Dorsolateral prefrontal cortex (tissue), 122 donors: ENCODE measurements at places on chromosomes 7 and 10.

DNA sequence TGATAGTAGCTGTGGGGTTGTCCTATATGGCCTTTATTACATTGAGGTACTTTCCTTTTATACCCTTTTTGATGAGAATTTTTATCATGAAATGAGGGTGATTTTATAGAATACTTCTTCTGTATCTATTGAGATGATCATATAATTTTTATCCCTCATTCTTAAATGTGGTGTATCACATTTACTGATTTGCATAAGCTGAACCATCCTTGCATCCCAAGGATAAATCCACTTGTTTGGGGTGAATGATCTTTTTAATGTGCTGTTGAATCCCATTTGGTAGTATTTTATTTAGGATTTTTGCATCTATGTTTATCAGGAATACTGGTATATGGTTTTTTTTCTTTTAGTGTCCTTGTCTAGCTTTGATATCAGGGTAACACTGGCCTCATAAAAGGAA is 84.5 kb upstream of the IL6 start:
- DNase-seq, result no peak

- no peak for DNase-seq
These were observed 128.1 kb downstream of the ELFN1 start for GRCh38 chr7:1798191-1798590.

GRCh38 chr7:37281368-37282092 is 167.1 kb downstream of the ELMO1 start:
- DNase-seq, result peak; percentile 84

DNA sequence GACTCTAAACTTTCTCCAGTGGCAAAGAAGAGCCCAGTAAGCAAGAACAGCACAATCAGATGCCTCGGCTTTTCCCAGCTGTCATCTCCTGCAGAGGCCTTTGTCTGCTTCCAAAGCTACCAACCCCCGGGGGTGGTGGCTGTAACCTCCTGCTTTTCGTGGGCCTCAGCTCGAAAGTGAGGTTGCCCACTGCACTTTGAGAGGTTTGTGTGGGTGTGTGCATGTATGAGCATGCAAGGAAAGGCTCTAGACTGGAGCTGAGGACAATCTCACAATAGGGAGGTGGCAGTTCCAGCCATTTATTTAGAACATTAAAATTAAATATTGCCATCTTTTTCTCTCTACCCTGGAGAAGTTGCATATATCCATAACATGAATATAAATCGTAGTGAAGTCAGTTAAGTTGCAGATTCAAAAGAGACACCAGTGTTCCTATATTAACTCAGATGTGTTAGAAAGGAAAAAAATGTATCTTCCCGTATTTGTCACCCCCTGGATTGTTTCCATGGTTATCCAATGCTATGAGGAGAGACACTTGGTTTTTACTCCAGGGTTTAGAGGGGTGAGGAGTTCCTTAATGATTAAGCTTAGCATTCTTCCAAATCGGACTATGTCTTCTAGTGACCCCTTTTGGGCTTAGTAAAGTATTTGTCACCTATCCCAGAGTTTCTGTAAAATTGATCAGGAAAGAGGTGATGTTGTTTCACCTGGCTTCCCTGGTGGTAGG is 781.1 kb downstream of the INHBA start:
- DNase-seq, result no peak

- DNase-seq, result no peak
These were observed 643.6 kb downstream of the SORCS3 start for GRCh38 chr10:105284476-105285215.

GRCh38 chr10:47402641-47403301 is 18.7 kb upstream of the ZNF488 start:
- DNase-seq, result no peak

DNA sequence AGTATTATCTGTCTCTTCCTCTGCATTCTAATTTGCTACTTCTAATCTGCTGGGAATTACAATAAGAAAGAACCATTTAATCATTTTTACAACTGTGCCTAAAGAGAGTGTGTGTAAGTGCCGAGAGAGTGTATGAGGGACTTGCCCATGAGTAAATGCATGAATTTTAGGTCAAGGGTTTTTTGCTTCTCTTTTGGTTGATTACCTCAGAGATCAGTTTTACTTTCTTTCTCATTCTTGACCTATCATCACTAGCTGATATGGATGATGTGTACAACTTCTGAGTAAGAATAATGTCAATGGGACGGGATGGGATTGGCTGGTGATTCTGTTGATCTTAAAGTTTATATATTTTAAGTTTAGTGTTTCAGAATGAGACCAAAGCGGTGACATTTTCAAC is 47.8 kb downstream of the IKZF1 start:
- no peak for DNase-seq

- DNase-seq, result no peak
These were observed 86.2 kb downstream of the ADCY1 start for GRCh38 chr7:45660201-45660900.

DNA sequence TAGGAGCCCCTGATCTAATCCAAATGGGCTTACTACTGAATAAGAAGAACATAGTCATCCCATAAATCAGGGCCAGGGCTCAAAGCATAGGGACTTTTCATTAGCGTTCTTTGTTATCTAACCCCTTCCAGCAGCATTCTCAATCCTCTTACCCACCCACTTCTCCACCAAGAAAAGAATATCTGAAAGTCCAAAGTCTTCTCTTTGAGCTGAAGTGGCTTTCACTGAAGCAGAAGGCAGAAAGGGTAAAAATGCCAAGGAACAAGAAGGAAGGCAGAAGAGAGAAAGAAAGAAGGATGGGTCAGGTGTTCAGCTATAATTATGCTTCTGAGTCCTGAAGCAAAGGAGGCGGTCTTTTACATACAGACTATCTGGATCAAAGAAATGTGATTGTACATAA is 10.2 kb downstream of the TRPV5 start:
- DNase-seq, result no peak

DNA sequence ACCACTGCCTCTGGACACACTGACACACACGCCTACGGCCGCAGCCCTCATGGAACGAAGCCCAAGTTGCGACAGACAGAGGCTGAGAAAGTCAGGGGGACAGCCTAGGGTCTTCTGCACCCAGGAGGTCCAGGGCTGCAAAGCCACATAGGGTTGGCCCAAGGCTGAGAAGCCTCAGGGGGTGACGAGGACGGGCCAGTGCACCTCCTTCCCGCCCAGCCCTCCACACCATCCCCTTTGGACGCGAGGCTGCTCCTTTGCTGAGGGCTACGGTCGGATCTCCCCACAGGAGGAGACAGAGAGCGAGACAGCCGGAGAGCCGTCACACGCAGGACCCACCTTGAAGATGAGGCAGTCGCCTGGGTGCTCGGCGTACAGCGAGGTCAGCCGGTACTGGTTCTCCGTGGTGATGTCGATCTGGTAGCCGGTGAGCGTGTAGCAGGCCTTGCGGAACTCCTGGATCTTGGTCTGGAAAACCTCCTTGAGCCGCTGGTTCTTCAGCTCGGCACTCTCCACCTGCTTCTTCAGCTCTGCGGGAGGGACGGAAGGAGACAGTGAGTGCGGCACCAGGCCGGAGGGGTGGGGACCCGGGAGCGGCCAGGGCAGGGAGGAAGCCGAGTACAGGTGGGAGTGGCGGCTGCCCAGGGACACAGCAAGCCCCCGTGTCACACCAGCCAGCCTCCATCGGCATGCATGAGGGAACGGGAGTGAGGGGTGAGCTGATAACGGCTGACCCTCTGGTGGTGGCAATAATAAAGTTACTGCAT is 228.0 kb downstream of the ELFN1 start:
- DNase-seq, result no peak

DNA sequence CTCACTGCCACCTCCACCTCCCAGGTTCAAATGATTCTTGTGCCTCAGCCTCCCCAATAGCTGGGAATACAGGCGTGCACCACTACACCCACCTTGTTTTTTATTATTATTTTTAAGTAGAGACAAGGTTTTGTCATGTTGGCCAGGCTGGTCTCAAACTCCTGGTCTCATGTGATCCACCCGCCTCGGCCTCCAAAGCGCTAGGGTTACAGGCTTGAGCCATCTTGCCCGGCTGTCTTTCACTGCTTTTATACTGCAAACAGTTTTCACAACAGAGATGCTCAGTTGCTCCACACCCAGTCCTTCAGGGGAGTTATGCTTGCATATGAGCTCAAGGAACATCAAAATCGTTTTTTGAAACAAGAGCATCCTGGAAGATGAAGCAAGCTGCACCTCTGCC is 1.3 kb upstream of the PRR15 start:
- no peak for DNase-seq

DNA sequence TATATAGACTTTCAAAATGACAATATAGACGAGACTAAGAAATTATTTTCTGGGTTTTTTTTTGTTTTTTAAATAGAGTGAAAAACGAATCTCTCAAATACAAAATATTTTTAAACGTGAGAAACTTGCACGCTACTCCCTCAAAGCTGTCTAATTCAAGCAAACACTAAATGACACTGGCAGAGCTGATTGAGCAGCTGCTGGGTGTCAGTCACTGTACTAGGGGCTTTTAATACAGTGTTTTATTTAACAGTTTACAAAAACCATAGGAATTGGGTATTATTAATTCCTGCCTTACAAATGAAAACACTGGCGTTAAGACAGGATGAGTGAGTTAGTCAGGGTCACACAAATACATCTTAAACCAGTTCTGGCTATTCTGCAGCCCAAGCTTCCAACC is 1209.6 kb upstream of the C7orf33 start:
- DNase-seq, result no peak

DNA sequence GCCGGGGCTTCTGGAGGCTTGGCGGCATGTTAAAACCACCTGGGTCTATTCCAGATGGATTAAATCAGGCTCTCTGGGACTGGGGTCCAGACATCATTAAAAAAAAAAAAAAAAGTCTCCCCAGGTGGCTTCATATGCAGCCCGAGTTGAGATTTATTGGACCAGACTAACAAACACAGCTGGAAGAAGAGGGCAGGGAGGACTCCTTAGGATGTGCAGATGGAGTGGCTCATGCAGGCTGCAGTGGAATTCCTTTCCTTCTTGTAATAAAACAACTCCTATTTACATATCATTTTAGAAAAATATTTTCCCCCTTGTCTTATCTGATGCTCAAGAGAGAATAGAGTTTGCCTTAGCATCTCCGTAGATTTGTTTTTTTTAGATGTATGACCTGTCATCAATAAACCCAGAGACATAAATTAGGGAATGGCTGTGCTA is 238.1 kb downstream of the CAMK1D start:
- DNase-seq, result no peak

- DNase-seq, result no peak
These were observed 29.9 kb downstream of the HEPACAM2 start for GRCh38 chr7:93196336-93196735.

- DNase-seq, result no peak
These were observed 49.6 kb upstream of the UBN2 start for GRCh38 chr7:139181404-139181803.

DNA sequence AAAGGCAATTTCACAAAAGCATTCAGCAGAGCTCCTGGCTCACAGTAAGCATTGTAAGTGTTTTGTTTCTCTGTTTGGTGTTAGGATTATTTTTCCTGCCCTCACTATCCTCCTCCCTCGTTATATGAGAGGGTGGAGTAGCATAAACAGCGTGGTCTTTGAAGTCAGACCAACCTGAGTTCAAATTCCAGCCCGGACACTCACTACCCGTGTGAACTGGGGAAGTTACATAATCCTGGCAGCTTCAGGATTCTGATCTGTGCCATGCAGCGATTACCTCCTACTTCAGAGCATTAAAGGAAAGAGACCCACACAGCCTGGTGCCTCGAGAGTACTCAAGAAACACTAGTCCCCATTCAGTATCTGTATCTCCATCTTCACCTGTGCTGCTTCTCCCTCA is 386.5 kb downstream of the INHBA start:
- DNase-seq, result no peak

GRCh38 chr10:74909670-74910069 is 83.3 kb downstream of the KAT6B start:
- no peak for DNase-seq

GRCh38 chr7:113367041-113367586 is 248.8 kb upstream of the SMIM30 start:
- no peak for DNase-seq

GRCh38 chr7:32206987-32207386 is 136.8 kb upstream of the PDE1C start:
- DNase-seq, result no peak

DNA sequence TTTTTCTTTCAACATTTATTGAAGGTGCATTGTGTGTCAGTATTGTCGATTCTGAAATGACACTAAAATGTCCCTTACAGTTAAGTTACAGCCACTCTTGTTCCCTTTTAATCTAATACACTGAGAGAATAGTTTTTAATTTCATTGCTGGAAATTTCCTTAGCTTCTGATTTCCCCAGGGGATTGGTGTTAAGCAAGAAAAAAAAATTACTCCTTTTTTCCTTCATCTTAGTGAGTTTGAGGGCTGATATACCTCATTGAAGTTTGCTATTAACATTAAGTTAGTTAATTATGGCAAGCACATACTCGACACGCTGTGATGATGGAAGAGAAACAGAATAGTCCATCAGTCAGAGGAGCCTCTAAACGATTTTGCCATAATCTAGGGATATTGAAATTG is 57.0 kb upstream of the EXOC4 start:
- DNase-seq, result no peak

- DNase-seq, result no peak
These were observed 185.4 kb upstream of the ANK3 start for GRCh38 chr10:60575105-60575504.

- DNase-seq, result no peak
These were observed 5.5 kb downstream of the RASSF4 start for GRCh38 chr10:44965104-44965503.
